Activated CD4-positive, alpha-beta T cell treated with anti-CD3 and anti-CD28 coated beads for 36 hours (primary cell): ENCODE measurements at places on chromosomes 5 and 9.

DNA sequence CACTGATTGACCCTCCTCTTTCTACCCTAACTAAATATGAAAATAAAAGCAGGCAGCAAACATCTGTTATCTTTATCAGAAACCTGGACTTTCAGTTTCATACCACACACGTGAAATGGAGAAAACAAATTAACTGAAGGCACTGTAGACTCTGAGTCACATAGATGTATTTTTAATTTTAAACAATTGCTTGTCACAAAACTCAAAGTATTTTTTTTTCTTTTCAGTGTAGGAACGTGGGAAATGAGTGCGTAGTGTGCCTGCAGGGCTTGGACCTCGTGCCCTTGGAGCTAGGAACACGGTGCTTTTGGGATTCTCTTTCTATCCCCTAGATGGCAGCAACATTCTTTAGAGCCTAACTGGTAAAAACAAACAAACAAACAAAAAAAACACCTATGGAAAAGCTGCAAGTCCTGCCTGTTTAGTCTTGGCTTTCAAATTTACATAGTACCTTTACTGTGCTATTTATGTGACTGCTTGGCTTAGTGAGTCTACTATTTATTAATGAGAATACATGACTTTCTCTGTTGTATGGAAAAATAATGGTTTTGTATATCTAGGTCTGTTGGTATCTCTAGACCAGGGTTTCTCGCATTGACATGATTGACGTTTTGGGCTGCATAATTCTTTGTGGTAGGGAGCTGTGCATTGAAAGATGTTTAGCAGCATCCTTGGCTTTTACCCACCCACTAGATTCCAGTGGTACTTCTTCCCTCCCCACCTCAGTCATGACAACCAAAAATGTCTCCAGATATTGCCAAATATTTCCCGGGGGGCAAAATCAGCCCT, 16.8 kb upstream of the ACTBL2 start:
- peak; percentile 28 for DNase-seq

GRCh38 chr9:120442308-120442995, 137.5 kb downstream of the CDK5RAP2 start:
- DNase-seq: no peak

DNA sequence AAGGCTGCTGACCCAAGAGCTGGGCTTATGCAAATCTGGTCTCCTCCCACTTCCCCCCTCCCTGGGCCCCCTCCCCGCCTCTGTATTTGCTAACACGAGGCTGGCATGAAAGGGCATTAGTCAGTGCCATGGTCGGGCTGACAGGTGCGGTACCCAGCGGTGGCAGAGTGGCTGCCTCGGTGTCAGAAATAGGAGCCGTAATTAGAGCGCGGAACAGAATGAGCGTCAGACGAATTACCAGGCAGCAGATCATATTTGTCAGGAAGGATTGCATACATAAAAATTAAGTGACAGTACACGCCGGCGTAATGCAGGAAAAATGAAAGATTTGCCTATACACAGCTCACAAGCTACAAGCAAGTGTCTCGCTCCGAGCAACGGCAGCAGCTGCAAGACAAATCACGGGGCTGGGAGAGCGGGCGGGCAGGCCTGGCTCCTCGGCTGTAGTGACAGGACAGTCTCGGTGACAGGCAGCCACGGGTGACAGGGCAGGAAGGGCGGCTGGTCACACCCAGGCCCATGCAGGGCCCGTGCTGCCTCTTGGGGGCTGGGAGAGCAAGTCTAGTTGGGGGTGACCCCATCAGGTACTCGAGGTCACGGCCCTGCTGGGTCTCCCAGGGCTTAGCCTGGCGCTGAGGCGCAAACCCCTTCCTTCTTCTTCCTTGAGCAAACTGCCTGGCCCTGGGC, 72.4 kb downstream of the NEK6 start:
- DNase-seq: no peak

- DNase-seq: no peak
Measured at GRCh38 chr5:172866802-172867748, 33.0 kb downstream of the ERGIC1 start.

- DNase-seq: no peak
Measured at GRCh38 chr5:156128026-156128425, 198.9 kb upstream of the SGCD start.

DNA sequence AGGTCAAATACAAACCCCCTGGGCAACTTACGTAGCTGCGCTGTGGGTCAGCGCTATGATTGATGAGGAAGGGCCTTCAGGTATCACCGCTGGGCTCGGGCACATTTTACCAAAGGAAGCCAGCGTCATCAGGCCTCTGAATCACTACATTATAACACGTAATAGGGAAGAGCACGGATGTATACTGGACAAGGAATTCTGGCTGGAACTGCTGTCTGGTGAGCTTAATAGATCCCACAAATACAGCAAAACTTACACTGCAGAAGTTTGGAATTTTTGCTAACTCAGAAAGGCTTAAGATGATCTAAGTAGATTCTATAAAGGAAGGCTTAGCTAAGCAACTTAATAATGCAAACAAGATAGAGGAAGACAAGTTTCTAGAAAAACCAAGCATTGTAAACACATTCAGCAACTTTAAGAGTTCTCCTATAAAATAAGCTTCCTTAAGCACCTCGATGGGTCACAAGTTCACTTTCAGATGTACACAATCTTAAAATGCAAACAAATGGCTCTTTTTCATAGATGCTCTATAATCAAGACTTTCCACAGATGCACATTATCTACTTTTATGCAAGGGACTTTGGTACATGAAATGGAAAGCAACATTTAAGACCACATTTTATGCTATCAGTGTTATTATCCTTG, 360.1 kb upstream of the PANK3 start:
- DNase-seq: no peak

GRCh38 chr9:132761602-132762001, 91.3 kb downstream of the GTF3C4 start:
- no peak for DNase-seq

GRCh38 chr5:117652036-117652957, 1077.7 kb upstream of the SEMA6A start:
- no peak for DNase-seq

DNA sequence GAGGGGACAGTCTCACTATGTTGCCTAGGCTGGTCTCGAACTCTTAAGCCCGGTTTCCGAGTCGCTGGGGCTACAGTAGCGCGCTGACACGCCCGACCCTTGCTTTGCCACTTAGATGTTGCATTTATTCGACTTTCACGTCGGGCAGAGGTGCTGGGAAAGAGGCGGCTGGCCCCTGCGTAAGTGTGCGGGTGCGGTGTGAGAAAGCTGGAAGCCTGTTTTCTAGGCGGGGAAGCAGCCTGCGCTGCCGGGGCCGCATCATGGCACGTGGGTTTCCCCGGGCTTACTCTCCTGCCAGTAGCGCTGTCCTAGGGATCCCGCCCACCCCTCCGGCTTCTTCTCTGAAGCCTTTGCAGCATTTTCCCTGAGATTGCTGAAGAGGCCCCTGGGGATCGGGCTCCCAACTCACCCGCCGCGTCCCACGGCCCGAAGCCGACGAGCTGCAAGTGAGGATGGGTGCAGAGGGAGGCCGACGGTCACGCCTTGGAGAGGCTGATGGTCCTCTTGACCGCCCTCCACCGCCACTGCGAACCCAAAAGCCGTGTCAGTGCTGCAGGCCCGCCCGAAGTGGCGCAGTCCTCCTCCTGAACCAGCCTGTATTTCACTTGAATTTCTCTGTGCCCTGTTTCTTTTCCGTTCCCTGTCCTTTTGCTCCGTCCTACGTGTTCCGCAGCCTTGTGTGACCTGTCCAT, 5.8 kb upstream of the TRIM41 start:
- DNase-seq: peak; percentile 80

GRCh38 chr9:132752877-132753592, 82.8 kb downstream of the GTF3C4 start:
- no peak for DNase-seq

DNA sequence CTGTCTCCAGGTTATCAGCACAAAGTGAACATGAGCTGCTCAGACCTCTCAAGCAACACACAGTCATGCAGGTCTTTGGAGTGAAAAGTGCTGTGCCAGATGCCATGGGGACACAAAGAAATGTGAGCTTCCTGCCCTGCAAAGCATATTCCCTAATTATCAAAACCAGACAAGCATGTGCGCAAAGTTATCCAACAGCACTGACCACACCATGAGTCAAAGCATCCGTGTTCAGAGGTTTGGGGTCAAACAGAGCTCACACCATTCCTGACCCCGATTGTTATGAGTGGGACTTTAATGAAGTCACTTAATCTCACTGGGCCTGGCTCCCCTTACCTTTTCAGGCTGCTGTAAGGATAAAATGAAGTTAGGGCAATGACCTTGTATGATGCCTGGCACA, 138.5 kb downstream of the SLIT3 start:
- no peak for DNase-seq

GRCh38 chr5:150461231-150461630, 11.7 kb upstream of the RPS14 start:
- DNase-seq: peak; percentile 48

DNA sequence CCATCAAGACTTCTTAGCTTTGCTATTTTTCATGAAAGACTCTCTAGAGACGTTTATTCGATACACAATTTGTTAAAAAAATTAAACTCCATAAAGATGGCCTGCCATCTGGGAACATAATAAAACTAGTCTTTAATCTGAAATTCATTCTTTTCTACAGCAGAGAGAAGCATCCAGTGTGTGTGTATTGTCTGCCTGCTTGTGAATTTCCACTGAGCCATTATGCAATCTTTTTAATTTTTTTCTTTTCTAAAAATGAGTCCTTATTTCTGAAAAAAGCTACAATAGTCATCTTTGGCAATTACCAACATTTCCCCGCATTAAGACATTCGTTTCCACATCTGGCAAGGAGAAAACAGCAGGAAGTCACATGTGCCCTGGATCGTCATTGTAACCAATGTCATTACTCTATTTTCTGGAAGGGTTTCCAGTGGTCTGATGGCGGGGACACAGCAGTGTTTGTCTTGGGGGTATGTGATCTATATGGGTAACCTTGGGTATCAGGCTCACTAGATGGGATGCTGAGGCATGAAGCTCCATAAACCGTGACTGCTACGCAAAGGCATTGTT, 263.1 kb downstream of the MSX2 start:
- no peak for DNase-seq

DNA sequence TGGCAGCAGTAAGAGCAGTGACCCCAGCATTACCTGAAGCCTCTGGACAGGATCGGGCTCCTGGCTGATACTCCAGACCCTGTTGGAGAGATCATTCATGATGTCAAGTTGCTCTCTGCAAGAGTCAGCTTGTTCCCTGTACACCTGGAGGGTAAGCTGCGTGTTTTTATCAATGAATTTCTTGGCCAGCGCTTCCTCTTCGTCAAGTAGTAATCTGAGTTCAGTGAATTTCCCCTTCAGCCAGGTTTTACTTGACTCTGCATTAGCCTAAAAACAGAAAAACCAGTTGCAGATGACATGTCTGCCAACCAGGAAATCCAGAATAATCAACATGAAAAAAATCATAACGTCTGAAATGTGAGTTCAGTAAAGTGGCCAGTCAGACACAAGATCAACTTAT, 19.1 kb downstream of the TRIM14 start:
- no peak for DNase-seq

DNA sequence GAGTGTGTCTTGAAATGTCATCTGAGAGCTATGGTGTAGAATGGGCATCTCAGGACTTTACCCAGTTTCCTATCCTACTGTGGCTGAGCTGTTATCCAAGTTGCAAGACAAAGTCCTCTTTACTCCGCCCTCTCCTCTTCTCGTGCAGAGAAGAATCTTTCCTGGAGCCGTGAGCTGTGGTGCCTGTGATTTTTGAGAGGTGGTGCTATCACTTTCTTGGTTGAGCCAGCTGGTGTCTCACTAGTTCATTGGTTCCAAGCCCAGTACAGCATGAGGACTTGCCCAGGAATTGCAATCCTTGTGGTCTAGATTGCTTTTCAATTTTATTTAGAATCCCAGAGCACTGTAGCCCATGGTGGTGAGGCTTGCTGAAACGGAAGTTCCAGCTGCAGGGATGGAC, 2300.3 kb downstream of the MAT2B start:
- DNase-seq: no peak

DNA sequence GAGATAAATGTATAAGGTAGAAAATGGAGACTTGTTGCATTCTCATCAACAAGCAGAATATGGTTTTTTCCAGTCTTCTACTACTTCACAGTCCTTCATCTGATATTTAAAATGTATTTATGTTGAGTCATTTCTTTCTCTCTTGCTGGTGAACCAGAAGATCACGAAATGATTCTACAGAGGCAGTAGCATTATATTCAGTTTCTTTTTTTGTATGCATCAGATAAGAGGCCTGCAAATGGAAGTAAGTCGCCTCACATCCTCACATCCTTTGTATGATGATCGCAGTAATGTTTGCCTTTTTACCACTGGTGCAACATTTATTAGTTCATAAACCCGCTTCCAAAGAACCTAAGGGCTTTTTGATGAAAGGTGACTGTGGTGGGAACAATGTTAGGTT, 22.1 kb upstream of the IL13 start:
- DNase-seq: no peak

- no peak for DNase-seq
Measured at GRCh38 chr9:100432736-100433135, 5.8 kb downstream of the MSANTD3 start.

DNA sequence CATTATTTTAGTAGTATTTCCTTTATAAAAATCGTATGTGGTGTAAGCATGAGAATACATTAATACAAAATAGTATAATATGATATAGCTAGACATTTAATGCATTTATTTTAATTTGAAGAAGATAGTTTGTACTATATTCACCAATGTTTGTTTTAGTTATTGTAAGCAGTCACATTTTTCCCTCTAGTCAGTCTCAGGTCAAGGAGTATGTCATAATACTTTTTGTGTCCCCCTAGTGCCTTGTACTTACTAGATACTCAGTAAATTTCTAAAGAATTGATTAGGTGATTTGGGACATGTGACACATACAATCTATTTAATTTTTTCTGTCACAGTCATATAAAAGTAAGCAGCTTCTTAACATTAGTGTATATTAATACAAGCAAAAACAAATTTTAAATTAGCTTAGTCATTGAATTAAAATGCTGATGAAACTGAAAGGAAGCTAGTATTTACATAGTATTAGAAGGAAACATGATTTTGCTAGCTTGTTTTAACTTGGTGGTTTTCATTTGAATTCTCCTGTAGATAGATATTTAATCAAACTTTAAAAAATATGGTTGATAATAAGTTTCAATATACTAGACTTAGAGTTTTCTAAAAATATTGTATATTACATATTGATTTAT, 242.2 kb downstream of the FER start:
- no peak for DNase-seq

GRCh38 chr5:138490648-138491283, 25.5 kb downstream of the EGR1 start:
- DNase-seq: no peak

GRCh38 chr5:135631391-135631790, 52.6 kb upstream of the CXCL14 start:
- no peak for DNase-seq

DNA sequence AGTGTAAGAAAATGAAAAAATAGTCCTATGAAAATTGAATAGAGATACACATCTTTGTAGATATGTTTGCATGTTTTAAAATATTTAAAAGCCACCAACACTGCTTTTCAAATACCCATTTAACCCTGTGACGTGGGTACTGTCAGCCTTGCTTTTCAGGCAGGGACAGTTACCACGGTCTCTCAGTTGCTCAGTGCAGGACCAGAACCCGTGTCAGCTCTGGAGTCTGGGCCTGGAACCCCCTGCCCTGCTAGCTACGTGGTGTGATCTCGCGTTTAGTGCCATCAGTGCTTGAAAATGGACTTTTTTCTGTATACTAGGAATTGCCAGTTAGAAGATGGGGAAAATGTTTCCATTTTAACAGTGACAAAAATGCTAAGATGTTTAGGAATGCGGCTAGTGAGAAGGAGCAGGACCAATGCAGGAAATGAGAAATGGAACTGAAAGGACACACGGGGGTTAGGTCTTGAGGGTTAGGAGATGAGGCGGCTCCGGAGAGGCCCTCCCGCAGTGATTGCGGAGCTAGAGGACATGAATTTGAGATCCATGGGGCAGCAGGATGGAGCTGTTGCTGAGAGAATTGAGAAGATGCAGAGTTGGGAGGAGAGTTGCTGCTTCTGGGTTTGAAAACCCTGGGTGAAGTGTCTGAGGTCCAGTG, 13.7 kb downstream of the RNU6ATAC start:
- no peak for DNase-seq
